ENCODE measurements at places on chromosomes 7 and 10.

DNA sequence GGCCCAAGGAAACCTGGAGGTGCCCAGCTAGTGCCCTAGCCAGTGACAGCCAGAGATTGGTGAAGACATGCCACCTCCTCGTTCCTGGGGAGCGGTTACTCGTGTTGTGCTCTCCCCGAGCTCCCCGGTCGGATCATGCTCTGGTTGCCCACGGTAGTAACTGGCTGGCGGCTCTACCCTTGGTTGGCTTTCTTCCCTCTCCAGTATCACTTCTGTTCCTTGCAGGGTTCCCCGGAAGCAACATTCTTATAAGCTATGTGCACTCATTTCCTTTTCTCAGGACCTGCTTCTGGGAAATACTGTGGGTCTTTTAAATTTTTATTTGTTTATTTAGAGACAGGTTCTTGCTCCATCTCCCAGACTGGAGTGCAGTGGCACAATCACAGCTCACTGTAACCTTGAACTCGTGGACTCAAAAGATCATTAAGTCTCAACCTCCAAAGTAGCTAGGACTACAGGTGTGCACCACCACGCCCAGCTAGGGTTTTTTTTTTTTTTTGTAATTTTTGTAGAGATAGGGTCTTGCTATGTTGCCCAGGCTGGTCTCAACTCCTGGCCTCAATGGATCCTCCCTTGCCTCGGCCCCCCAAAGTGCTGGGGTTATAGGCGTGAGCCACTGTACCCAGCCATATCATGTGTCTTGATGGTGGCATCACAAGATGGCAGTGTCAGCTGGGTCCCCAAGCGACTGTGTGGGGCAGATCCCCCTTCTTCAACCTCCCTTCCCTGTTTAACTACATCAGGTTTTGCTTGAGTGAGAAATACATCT is 6.9 kb upstream of the CALHM1 start:
- DNase-seq: no peak

DNA sequence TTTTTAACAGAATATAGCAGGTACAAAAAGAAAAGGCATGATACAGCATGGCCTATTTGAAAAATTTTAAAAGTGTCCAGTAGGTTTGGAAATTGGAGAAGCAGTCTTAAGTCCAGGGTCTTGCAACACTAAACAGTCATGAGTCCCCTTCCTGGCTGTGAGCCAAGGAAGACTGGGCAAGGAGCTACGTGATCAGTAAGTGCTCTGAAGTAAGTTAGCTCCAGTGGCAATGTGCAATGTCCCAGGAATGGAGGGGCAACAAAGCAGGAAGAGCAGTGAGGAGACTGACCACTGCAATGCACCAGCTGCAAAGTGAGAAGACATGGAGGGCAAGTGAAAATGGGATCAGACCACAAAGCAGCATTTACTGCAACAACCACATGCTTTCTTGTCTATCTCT is 72.9 kb upstream of the GRID1 start:
- DNase-seq: no peak

DNA sequence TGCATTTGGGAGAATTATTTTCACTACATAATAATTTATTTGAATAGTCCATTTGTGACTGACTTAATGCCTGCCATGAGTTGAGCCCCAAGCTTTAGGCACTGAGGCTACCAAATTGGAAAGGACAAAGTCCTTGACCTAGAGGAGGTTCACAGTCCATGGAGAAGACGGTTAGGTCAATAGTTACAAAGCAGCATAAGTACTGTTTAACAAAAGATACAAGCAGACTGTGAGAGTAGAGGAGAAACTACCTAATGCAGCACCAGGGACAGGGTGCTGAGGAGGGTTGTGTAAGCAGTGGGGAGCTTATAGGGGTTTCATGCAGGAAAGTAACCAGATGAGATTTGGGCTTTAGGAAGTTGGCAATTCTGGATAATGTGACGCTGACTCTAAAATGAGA is 139.2 kb downstream of the LCOR start:
- no peak for DNase-seq

DNA sequence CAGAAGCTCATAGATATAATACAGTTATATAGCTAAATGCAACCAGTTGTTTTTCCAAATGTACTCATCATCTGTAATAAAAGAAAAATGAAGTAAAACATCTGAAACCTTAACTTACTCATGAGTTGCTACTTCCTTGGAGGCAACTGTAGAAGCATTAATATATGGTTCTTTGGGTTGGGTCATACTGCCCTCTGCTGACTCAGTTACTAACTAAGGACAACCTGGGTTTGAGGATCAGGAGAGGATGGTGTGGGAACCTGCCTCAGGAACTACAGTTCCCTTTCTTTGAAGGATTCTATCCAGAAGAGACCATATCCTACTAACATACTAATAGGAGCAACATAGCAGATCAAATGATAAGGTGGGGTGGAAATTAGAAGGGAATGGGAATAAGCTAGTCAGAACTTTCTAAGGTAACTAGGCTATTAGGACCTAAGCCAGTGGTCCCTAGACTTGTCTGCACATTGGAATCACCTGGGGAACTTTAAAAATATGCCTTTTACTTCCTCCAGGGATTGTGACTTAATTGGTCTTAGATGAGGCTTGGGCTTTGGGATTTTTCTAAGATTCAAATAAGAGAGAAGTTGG is 20.7 kb downstream of the COX15 start:
- DNase-seq: no peak

DNA sequence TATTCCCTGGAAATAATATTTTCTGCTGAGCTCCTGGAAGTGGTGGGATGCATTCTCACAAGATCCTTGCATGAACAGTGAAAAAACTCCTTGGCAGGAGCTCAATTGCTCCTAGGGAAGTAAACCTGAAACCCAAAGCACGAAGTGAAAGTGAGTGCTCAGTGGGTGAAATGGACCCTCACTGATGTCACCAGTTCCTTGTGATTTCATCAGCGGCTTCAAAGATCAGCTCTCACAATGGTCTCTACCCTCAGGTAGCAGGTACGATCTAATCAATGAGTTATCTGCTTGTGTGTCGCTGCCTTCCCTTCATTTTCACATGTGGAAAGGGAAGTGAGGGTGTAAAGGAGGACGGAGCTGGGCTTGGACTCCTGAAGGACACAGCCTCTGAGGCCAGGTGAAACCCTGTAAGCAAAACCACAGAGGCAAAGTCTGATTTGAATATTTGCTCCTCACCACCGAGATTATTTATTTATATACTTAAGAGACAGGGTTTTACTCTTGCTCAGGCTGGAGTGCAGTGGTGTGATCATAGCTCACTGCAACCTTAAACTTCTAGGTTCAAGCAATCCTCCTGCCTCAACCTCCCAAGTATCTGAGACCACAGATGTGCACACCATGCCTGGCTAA is 255.4 kb upstream of the LYZL1 start:
- no peak for DNase-seq

- DNase-seq: no peak
Observed at GRCh38 chr7:26417911-26418413, 126.3 kb downstream of the SNX10 start.

GRCh38 chr10:3109633-3110032 is 42.3 kb downstream of the PFKP start:
- DNase-seq: no peak

DNA sequence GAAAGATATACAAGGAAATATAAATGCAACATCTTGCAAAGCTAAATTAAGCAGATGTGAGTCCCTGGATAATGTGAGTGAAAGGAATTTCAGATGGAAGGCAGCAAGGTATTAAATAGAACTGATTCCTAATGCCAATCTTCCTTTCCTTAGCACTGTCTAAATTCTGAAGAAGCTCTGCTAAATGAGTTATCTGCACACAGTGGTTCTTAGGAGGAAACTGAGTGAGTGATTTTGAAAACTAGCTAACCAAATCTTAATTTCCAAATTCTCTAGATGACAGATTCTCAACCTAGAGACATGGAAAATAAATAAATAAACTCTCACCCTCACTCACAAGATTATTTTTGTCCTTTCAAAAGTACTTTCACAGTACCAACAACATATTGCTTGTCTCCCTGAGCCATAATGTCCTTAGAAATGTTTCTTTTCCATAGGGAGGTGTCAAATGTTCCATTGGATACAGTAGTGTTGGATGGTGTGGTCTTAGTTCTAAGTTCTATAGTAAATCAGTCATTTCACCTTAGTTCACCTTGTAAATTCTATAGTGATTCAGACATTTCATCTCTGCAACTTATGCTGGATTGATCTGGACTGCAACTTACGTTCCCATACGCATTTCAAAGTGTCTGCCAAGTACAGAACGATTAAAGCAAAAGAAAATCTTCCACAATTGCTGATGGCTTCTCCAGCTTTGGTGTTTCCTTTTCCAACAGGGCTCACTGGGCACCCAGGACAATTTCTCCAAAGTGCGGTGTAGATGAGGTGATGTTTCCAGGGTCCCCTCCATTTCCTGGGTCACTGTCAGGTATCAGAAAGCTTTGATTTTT is 145.4 kb upstream of the FAM171A1 start:
- DNase-seq: no peak

- no peak for DNase-seq
Observed at GRCh38 chr7:47837826-47838225, 110.4 kb downstream of the PKD1L1 start.

DNA sequence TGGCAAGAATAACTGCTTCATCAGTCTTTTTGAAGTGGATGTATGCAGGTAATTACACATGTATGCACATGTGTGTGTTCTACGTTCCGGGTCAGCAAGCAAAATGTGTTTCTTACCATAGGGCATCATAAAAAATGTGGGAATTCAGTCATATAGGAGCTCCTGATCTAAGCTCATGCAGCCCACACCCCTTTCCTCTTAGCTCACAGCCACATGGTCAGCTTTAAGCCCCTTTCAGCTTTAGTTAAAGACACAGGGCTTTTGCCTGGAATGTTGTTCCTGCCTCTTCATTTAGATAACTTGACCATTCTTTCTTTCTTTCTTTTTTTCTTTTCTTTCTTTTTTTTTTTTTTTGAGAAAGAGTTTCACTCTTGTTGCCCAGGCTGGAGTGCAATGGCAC is 258.1 kb downstream of the RPS24 start:
- no peak for DNase-seq

DNA sequence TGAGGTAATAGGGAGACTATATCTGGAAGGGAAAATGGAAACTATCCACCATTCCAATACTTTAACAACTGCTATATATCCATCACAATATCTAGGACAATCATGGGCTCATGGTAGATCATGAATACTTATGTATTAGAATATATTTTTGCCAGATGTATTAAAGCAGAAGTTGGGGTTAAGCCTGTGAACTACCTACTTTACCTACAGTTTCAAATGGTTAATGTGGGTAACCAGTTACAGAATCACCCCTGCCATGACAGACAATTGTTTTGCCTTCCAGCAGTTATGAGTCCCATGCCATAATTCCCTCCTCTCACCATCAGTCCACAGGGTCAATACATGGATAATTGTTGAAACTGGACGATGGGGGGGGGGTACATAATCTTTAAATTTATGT is 29.9 kb upstream of the RAPGEF5 start:
- no peak for DNase-seq

DNA sequence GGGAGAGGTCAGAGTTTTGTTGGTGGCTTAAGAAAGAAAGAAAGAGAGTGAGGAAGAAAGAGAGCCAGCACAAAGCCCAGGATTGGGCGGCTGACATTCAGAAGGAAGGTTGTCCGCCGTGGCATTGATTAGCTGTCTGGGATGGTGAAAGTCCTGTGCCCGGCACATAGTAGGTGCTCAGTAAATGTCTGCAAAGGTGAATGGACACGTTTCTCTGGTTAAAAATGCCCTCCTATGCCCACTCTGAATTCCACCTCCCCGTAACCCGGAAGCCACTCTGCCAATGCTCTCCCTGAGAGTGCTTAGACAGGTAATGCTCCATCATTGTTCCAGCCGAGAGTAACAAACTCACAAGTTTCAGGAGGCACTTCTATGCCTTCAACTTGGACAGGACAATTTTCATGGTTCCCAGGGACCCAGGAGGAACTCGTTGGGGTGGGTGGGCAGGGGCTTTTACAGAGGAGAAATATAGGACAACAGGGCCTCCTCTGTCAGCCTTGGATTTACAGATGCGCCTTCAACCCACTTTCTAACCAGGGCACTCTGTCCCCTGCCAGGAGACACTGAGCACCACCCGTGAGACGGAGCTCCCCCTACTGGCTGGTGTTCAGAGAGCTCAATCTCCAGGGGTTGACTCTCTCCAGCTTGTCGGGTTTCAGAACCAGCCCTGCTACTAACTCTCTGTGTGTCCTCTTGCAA is 411.5 kb upstream of the ZMIZ1 start:
- peak; percentile 13 for DNase-seq

DNA sequence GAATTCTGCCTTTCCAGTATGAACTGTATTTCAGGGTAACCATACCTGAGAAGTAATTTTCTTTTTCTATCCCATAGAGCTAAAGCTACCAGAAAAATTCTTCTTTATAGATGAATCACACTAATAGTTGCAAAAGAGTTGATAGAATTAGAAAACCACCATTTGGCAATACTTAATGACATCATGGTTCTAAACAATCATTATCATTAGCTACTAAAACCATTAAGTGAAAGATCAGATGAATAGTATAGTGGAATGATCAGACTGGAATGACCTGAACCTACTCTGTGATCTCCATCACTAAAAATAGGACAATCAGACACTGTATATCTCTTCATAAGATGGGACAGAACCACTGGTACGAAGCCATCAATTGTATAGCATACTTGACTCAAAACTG is 19.8 kb upstream of the ZC3HAV1L start:
- no peak for DNase-seq

GRCh38 chr7:115009139-115009538 is 87.2 kb downstream of the MDFIC start:
- no peak for DNase-seq

GRCh38 chr7:47591655-47592572 is 10.0 kb upstream of the TNS3 start:
- DNase-seq: no peak

- no peak for DNase-seq
Observed at GRCh38 chr10:47247148-47248059, 52.6 kb upstream of the GDF10 start.

- DNase-seq: no peak
Observed at GRCh38 chr7:123864966-123865365, 20.0 kb downstream of the HYAL4 start.

DNA sequence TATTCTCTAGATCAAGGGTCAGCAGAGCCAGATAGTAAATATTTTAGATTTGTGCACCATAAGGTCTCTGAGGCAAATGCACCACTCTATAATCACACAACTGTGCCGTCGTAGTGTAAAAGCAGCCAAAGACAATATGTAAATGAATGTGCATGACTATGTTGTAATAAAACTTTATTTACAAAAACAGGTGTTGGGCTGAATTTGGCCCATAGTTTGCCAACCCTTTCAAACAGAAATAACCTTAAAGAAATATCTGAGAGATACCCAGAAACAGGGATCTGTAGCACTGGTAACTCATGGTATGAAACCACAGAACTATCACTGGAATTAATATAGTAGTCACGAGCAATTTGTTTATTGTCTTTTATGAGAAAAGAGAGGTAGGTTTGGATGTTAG is 86.0 kb downstream of the ARID5B start:
- DNase-seq: no peak
